Kidney (tissue), 22 donors: ENCODE measurements at places on chromosomes 12 and 14.

DNA sequence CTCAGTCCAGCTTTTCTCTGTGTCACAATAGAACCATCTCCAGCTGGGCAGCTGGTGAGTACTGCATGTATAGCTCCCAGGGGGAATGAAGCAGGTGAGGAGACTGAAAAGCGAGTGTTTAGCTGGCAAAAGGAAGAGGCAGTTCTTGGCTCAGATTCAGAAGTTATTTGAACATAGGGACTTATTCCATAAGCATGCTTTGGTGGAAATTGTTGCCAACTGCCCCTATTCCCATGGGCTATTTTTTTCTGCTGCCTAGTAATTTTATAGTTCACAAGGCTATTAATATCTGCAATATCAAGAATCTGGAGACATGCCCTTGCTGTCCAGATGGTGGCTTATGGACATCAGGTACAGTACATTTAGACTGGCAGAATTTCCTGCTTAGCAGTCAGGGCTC, 1112.7 kb downstream of the LRFN5 start:
- no peaks in the 10 kb centered on the region for H3K4me1 ChIP-seq
- no peak for DNase-seq
- no peaks in the 10 kb centered on the region for H3K36me3 ChIP-seq
- H3K4me3 ChIP-seq = no peak overlapping the region
- no peaks in the 10 kb centered on the region for H3K27me3 ChIP-seq

DNA sequence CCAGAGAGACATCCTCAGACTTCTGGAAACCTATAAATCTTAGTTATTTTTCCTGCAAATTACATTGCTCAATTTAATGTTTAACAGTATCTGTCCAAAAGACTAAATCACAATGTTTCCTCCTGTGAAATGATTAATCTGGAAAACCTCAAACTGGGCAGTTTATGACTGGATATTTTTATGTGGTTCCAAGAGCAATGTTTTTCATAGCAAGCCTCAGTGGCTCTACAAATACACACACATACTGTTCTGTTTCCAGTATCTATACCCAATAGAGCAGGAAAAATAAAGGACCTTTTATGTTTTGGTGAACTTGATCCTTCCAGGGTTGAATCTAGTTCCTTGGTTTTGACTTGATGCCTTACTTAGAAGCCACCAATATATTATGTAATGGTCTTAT, 9.2 kb downstream of the NID2 start:
- H3K27me3 ChIP-seq = no peaks in the 10 kb centered on the region
- H3K27ac ChIP-seq = peak overlapping the region; percentile 65
- no peaks in the 10 kb centered on the region for H3K4me1 ChIP-seq
- no peak overlapping the region for H3K4me3 ChIP-seq

DNA sequence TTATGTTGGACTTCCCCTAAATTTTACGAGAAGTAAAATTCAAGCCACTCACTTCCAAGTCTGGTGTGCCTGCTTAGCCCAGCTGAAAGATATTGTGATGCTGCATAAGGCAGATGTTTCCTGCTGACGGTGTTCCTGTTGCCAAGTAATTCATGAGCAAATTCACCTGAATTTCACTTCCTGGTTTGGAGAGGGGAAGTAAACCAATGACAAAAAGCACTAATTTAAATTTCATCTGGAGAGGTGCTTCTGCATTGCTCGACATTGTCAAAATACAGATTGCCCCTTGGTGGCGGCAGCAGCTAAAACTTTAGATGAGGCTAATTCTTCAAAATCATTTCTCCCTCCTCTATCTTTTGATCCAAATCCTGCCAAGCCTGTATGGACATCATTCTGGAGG, 281.1 kb downstream of the AACS start:
- no peak overlapping the region for H3K27ac ChIP-seq
- no peaks in the 10 kb centered on the region for H3K36me3 ChIP-seq
- no peak overlapping the region for H3K4me3 ChIP-seq
- no peaks in the 10 kb centered on the region for H3K4me1 ChIP-seq
- DNase-seq = no peak

DNA sequence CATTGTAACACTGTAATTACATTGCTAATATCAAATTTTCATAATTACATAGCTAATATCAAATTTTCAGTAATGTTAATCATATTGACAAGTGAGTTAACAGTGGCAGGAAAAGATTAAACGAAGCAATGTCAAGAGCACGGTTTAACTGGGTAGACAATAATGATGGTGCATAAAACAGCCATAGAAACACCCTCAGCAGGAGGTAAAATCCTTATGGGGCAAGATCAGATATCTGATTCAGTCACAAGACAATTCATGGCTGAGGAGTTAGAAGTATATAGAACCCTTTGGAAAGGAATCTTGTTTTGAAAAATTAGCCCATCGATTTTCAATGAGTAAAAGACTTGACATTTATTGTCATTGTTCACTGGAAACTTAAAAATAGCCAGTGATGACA, 190.6 kb downstream of the SLC2A13 start:
- H3K36me3 ChIP-seq = no peaks in the 10 kb centered on the region
- H3K4me1 ChIP-seq = no peaks in the 10 kb centered on the region
- H3K4me3 ChIP-seq = no peak overlapping the region
- no peaks in the 10 kb centered on the region for H3K27me3 ChIP-seq

- H3K36me3 ChIP-seq = no peaks in the 10 kb centered on the region
- peak; percentile 9 for DNase-seq
- no peak overlapping the region for H3K27ac ChIP-seq
Observed at GRCh38 chr14:76760331-76761135, 735 bp upstream of the VASH1 start.

DNA sequence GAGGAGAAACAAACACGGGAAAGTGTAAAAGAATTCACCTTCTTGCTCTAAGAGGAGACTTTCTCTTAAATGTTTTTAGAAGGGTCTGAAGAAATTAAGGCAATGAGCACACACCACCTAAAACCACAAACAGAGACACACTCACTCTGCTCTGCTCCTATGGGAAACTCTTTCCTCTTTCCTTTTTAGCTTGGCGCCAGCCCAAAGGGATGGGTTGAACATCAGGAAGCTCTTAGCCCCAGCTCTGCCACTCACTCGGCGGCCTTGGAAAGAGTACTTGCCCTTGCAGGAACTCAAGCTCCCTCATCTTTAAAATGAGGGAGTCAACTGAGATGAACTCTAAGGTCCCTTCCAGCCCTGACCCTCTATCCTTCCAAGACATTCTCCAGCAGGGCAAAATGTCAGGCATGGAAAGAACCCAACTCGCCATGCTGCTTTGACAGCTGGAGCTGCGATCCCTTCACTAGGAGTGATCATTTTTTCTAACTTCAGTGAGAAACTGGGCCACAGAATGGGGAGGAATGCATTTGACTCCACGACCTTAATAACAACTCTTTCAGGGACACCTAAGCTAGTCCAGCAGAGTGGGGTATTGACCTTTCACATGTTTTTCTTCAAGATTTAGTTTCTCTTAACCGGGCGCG, 980 bp upstream of the RNASE8 start:
- DNase-seq = no peak
- H3K36me3 ChIP-seq = no peaks in the 10 kb centered on the region
- H3K27me3 ChIP-seq = no peaks in the 10 kb centered on the region
- peaks cover 21% of the 10 kb centered on the region for H3K4me1 ChIP-seq

DNA sequence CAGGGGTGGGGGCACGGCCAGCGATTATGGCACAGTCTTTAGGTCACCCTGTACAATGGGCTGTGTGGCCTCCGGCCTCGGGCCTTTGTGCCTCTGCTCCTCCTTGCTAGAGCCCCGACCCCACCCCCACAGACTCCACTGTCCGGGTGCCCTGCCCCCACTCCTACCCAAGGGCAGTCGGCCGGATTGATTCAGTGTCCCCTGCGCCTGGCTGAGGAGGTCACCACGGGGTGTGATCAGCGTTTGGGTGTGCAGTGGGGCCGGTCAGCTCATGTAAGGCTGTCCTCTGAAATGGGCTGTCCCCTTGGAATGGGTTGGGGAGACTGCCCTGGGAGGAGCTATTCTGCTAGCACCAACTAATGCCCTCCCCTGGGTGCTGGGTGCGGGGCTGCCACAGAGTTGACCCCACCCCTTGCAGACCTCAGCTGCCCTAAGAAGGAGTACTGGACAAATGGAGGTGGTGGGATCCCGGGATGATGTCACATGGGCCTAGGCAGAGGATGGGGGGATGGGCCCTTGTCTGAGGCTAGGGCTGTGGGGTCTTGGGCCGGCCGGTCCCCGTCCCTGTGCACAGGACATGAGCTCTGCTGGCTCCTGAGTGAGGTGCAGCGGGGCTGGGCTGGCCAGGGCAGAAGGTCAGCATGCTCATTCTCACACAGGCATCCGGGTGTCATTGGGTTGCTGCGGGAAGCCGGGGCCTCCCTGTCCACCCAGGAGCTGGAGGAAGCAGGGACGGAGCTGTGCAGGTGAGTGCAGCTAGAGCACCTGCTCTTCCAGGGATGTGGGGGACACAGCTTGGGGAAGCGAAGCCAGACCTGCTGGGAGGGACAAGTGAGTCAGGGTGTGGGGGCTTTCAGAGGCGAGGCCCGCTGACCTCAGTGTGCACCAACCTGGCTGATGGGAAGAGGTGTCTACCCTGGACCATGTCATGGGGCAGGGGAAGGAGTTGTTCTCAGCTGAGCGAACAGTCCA, 23.4 kb downstream of the ASPG start:
- H3K36me3 ChIP-seq = no peaks in the 10 kb centered on the region
- no peak overlapping the region for H3K27ac ChIP-seq
- H3K4me3 ChIP-seq = no peak overlapping the region
- no peaks in the 10 kb centered on the region for H3K4me1 ChIP-seq
- DNase-seq = no peak
- no peaks in the 10 kb centered on the region for H3K27me3 ChIP-seq

- peaks cover 11% of the 10 kb centered on the region for H3K36me3 ChIP-seq
- no peak overlapping the region for H3K27ac ChIP-seq
- H3K4me1 ChIP-seq = no peaks in the 10 kb centered on the region
- DNase-seq = peak; percentile 39
Observed at GRCh38 chr14:60838601-60839000, 104.0 kb downstream of the MNAT1 start.

DNA sequence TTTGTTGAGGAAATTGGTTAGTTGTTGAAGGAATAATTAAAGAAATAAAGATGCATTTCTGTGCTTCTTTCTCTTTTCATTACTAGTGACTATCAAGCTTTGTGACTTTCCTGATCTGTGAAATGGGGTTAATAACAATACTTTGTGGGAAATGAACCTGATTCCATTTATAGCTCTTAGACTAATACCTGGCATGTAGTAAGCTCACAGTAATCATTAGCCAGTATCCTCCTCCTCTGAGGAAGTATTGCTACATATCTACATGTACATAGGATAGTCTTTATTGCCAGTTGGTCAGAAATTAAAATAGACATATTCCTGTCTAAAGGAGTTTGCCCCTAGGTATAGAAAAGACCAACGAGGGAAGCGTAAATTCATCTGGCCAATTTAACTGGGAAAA, 1.8 kb upstream of the CCDC198 start:
- no peaks in the 10 kb centered on the region for H3K27me3 ChIP-seq
- peaks cover 3% of the 10 kb centered on the region for H3K4me1 ChIP-seq
- H3K36me3 ChIP-seq = no peaks in the 10 kb centered on the region
- no peak for DNase-seq
- H3K4me3 ChIP-seq = no peak overlapping the region

DNA sequence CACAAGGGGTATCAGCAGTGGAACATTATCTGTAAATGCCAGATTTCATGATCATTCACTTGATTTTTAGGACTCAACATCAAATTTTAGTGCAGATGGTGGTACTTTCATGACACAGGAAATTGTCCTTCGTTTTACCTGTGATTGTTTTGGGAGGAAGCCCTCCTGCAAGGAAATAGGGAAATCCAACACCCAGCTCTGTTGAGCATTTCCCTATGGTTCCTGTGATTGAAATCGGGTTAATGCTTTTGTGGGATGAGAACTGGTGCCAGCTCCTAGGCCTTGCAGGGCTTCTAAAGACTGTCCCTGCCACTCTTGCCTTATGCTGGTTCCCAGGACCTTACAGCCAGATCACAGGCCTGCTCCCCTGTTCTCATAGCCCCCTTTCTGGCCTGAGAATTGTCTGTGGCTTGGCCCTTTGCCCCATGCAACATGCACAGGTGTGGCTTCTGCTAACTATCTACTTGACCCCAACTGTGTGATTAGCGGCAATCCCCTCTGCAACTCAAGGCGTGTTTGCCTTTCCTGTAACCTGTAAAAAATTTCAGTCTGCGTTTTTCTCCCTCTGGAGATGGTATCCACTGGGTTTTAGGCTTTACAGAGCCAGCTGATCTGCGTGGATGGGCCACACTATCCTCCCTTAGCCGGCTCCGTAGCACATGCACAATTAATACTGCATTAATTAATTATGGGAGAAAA, 112.5 kb downstream of the ETV6 start:
- H3K4me1 ChIP-seq = peaks cover 19% of the 10 kb centered on the region
- no peak overlapping the region for H3K4me3 ChIP-seq
- H3K27me3 ChIP-seq = no peaks in the 10 kb centered on the region

DNA sequence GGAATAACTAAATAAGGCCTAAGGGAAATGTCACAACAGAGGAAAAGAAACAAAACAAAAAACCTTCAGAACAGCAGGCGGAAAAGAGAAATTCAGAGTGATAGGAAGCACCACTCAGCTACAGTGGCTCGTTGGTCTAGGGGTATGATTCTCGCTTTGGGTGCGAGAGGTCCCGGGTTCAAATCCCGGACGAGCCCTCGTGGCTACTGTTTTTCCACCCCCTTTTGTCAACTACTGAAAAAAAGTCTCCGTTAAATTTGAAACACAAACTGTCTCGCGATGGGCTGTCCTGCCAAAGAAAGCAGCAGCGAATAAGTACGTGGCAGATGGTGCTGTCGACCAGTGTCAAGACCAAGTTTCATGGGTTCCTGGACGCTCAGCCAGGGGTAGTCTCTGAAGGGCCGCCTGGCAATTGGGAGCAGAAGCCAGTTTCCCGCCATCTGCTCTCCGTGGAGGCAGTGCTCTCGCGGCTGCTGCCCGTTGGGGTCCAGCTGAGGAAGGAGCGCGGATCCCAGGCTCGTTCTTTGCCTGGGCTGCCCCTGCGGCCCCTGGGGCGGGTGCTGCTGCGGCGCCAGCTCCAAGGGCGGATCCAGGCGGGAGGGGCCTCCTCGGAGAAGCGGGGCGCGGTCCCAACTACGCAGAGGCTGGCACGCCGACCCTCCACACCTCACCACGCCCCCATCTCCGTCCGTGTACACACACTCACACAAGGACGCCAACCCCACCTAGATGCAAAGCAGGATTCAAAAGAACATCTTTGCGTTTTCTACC, at the start of gene RNASE4:
Gene RNASE4, plus strand, starts transcription at position 670 of the 771 bp plus-strand sequence. CDS start 14,812 bp downstream, outside the sequence.
- H3K36me3 ChIP-seq = no peaks in the 10 kb centered on the region
- H3K4me1 ChIP-seq = no peaks in the 10 kb centered on the region
- H3K27me3 ChIP-seq = no peaks in the 10 kb centered on the region
- peak within 1 kb of the TSS; percentile 79 for H3K4me3 ChIP-seq
- DNase-seq = peak; percentile 82

DNA sequence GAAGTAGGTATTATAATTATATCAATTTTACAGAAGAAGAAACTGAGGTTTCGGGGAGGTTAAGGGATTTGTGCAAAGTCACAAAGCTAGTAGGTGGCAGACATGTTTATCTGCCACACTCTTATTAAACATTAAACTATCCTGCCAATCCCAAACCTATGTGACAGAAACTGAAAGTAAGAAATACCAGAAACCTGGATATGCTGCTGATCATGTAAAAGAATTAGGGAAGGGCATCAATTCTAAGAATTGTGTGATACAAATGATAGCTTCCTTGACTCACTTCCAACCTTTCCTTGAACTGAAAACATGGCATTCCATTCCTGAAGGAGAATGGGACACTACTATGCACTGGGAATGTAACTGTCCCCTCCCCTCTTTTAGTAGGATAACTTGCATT, 16.9 kb downstream of the TAOK3 start:
- H3K27me3 ChIP-seq = no peaks in the 10 kb centered on the region
- DNase-seq = no peak
- peaks cover 6% of the 10 kb centered on the region for H3K4me1 ChIP-seq
- no peaks in the 10 kb centered on the region for H3K36me3 ChIP-seq
- no peak overlapping the region for H3K27ac ChIP-seq
